Ureter (tissue), 1 donor: ENCODE measurements at places on chromosomes 1 and 21. TPM values are rescaled to one million over a fixed set of nuclear protein-coding genes. Genes with fewer than 3 reads are reported as not detected.

- no peak for DNase-seq
Measured at GRCh38 chr1:55067022-55067778, 27.9 kb downstream of the PCSK9 start.

The ILDR2 gene
- total RNA-seq, result 14.2 TPM

GRCh38 chr1:170707959-170708655 lies 44.2 kb downstream of the PRRX1 start:
- no peak for DNase-seq

The AKNAD1 gene
- not detected for total RNA-seq
